Left lobe of liver (tissue), 2 donors: ENCODE measurements at places on chromosomes 11 and 22. TPM values are rescaled to one million over a fixed set of nuclear protein-coding genes. Genes with fewer than 3 reads are reported as not detected.
A peak's percentile ranks its signal among the peaks of the same experiment; 100 is the strongest.

- DNase-seq = no peak
Observed at GRCh38 chr11:118674082-118674435, 5.4 kb downstream of the TREH start.

GRCh38 chr22:44424359-44424682 lies 73.7 kb downstream of the RTL6 start:
- no peak for DNase-seq

GRCh38 chr11:34480314-34480713 lies 33.3 kb downstream of the ELF5 start:
- DNase-seq = no peak

- DNase-seq = no peak
Observed at GRCh38 chr11:26860091-26860780, 133.7 kb upstream of the FIBIN start.

DNA sequence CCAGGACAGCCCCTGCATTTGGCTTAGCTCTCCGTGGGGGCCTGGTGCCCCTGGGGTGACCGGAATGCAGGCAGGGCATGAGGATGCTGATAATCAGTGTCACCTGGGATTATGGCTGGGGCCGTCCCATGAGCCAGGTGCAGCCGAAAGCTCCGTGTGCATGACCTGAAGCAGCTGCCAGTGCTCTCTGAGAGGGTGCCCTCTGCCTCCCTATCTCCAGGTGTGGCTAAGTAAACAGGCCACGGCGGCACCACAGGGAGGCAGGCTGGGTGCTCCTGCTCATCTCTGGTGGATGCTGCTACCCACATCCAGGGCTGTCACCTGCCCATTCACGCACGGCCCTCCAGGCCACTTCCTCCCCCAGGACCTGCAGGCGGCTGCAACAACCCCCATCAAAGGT lies 29.8 kb downstream of the DUSP8 start:
- DNase-seq = no peak

DNA sequence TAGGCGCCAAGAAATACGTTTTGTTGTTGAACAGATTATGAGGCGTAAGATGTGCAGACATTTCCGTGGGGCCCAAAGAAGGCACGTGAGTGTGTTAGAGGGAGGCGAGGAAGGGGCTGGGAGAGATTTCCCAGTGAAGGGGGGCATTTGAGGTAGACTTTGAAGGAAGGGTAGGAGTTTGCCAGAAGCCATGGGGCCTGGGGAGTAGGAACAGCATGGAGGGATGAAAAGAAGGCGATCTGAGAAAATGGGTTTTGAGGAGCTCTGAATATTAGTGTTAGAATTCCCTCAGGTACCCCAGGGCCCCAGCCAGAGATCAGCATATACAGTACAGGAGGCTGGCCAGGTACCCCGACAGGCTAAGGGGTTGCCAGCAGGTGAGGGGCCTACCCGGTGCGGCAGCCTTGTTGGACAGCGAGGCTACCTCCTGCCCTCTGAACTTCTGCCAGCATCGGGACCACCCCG lies 414 bp upstream of the MIEF1 start:
- DNase-seq = no peak

DNA sequence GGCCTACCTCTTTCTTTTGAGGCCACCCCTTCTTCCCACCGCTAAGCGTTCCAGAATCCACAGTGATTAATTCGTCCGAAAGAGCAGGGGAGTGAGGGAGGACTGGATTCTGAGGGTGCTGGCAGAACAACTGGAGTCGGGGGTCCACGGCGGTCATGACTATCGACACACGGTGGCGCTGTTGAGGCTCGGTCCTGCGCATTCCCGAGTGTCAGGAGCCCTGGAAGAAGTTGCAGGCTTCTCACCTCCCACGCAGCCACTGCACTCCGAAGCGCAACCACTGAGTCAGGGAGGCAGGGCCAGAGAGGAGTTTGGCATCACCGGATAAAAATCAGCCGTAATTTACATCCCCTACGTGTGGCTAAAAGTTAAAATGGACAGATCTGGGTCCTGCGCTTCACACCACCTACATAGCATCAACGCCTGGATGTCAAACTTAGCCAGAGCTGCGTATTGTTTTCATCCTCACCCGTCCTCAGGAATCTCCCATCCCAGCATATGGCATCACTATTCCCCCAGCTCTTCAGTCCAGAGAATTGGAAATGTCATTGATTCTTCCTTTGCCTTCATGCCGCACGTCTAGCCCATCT lies 10.7 kb upstream of the CTSF start:
- peak; percentile 79 for DNase-seq

DNA sequence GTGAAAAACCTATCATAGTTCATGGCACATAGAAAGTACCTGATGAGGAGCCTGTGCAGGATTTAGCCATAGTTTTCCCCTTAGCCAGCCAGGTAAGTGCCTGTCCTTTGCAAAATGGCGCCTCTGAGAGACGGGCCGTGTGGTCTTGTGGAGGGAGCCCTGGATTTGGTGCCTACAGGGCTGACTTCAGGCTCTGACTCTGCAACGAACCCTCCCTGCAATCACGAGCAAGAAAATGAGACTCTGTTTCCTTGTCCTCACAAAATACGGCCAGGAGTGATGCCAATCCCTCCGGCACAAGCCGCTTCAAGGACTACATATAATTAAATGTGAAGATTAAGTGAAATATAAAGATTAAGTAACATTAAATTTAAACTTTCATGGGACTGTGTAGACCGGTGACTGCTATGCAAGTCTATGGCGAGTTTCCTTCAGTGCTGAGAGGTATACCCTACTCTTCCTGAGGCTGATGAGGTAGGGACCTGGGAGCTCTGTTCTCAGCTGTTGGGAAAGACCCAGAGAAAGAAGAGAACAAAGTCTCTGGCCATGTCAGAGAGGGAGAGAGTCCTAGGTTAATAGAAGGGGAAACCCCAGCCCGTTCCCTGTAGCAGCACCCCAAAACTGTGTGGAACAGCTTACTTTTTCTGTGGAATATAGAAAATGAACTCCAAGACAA lies 6.1 kb upstream of the CXCR5 start:
- DNase-seq = no peak

GRCh38 chr11:60872124-60872960 lies 5.0 kb downstream of the ZP1 start:
- DNase-seq = peak; percentile 51

GRCh38 chr11:23311986-23312940 lies 452.0 kb upstream of the CCDC179 start:
- no peak for DNase-seq

The PTPRCAP gene
- total RNA-seq = 2.2 TPM

- no peak for DNase-seq
Observed at GRCh38 chr22:46972256-46972655, 209.8 kb downstream of the TBC1D22A start.

GRCh38 chr22:22092974-22093373 lies 110.4 kb upstream of the TOP3B start:
- no peak for DNase-seq

DNA sequence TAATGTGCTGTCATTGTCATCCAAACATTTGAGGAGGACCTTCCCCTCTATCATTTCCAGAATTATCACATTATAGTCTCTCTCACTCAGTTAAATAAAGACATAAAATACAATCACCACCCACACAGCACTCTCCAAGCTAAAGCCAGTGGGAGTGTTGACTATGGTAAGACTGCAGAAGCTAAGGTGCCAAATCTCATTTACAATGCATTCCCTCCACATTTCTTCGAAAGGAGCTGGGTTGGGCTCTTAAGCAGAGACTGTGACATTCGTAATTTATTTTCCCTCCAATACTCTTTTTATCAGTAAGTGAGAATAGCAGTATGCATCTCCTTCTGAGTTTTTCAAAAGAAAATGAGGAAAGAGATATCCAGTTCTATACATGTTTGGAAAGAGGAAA lies 74.2 kb downstream of the NOX4 start:
- DNase-seq = no peak
